ENCODE measurements at places on chromosomes 16 and 17. TPM values are rescaled to one million over a fixed set of nuclear protein-coding genes. Genes with fewer than 3 reads are reported as not detected.
A peak's percentile ranks its signal among the peaks of the same experiment; 100 is the strongest.

DNA sequence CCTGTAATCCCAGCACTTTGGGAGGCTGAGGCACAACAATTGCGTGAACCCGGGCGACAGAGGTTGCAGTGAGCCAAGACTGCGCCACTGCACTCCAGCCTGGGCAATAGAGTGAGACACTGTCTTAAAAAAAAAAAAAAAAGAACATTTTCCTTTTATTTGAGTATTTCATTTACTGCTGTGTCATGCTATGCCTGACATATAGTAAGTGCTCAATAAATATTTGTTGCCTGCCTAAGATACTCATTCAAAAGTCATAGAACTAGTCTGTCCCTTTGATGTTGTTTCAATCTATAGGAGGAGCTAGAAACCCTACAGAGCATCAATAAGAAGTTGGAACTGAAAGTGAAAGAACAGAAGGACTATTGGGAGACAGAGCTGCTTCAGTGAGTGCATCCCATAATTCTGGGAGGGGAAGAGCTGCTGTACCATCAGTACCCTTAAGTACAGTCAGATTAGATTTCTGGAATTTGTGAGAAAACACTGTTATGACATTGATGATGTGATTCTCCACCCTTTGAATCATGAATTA is 20.0 kb downstream of the CALCOCO2 start:
- no peak for DNase-seq

DNA sequence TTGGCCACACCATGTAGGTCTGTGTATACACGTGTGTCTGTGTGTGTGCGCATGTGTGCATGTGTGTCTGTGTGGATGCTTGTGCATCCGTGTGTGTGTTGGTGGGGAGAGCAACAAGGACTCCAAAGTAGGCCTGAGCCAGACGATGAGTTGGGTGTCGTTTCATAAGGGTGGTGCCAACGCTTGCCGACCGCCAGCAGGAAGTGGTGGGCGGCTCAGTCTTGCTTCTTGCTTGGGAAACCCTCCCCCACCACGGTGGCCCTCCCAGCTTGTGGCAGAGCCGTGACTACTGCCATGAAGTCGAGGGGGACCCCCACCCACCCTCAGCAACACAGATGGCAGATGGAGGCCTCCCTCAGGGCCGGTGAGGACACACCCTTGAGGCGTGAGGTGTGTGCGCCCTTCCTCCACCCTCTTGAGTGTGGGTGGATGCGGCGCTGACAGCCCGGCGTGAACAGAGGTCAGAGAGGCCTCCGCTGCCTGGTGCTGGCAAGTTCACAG is 17.5 kb downstream of the SBK1 start:
- peak; percentile 99 for DNase-seq

- DNase-seq = no peak
Measured at GRCh38 chr17:917941-918740, 61.4 kb downstream of the NXN start.

HEXIM1 gene
- total RNA-seq = 22.6 TPM

- DNase-seq = no peak
Measured at GRCh38 chr17:69415431-69415830, 934 bp downstream of the MAP2K6 start.

GDPD1 gene
- 1.3 TPM for total RNA-seq
